ENCODE measurements at places on chromosomes 1 and 21.

DNA sequence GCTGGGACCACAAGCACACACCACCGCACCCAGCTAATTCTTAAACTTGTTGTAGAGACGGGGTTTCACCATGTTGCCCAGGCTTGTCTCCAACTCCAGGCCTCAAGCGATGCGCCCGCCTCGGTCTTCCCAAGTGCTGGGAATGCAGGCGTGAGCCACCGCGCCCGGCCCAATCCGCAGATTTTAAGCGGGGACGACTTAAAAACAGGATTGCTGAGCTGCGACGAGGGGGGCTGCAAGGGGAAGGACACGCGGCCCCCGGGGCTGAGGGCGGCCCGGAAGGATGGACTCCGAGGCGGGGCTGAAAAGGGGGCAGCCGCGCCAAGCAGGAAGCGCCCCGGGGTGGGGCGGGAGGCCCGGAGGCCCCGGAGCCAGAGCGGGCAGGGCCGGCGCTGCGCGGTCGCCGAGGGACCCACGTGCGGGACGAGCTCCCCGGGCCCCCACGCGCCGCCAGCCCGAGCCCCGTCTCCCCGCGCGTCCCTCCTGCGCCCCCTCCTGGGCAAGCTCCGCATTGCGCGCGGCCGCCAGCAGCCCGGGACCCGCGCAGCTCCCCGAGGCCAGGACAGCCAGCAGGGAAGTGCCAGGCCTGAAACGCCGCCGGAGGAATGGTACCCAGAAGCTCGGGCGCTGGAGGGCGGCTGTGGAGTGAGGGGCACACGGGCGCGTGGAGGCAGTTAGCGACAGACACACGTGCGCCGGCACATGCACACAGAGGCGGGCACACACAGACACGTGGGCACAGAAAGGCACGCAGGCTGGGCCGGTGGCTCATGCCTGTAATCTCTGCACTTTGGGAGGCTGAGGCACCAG, 5.5 kb upstream of the PRKCZ start:
- no peak for DNase-seq

- no peak for DNase-seq
These were observed 21.7 kb downstream of the ECE1 start for GRCh38 chr1:21268281-21269239.

- DNase-seq = no peak
These were observed 87.4 kb downstream of the PLXNA2 start for GRCh38 chr1:208156741-208157140.

- no peak for DNase-seq
These were observed 78.1 kb downstream of the DHRS3 start for GRCh38 chr1:12539705-12540579.

- DNase-seq = no peak
These were observed 3.8 kb upstream of the DMBX1 start for GRCh38 chr1:46485564-46486431.

- DNase-seq = no peak
These were observed 85.2 kb upstream of the VAV3 start for GRCh38 chr1:108050158-108050557.

GRCh38 chr1:115461526-115461925, 123.5 kb upstream of the NGF start:
- DNase-seq = no peak

GRCh38 chr1:97262842-97263241, 541.3 kb downstream of the PTBP2 start:
- DNase-seq = no peak

- no peak for DNase-seq
These were observed 3.9 kb upstream of the ZSCAN20 start for GRCh38 chr1:33468531-33468930.

All from Jurkat, Clone E6-1 (cell line).